ENCODE measurements at places on chromosomes 5 and 9. TPM values are rescaled to one million over a fixed set of nuclear protein-coding genes. Genes with fewer than 3 reads are reported as not detected.

DNA sequence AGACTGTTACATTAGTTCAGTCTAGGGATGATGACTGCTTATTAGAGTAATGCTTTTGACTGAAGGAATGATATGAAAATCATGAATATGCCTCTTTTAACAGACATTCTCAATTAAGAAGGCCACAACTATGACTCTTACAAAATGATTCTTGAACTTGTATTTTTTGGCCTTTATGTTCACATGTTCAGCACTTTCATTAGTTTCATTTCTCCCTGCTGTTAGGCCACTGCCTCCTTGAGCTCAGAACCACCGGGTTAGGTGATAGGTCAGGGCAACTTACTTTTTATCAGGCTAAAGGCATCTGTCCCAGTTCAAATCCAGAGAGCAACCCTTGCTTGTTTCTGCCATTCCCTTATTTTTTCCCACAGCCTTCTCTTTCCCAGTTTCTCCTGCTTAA is 235.2 kb upstream of the ELL2 start:
- DNase-seq, result no peak
- no peaks in the 10 kb centered on the region for H3K27me3 ChIP-seq
- no peaks in the 10 kb centered on the region for H3K36me3 ChIP-seq
- no peak overlapping the region for H3K4me3 ChIP-seq
- peaks cover 8% of the 10 kb centered on the region for H3K4me1 ChIP-seq

IL7R gene
- 168 TPM for total RNA-seq

DNA sequence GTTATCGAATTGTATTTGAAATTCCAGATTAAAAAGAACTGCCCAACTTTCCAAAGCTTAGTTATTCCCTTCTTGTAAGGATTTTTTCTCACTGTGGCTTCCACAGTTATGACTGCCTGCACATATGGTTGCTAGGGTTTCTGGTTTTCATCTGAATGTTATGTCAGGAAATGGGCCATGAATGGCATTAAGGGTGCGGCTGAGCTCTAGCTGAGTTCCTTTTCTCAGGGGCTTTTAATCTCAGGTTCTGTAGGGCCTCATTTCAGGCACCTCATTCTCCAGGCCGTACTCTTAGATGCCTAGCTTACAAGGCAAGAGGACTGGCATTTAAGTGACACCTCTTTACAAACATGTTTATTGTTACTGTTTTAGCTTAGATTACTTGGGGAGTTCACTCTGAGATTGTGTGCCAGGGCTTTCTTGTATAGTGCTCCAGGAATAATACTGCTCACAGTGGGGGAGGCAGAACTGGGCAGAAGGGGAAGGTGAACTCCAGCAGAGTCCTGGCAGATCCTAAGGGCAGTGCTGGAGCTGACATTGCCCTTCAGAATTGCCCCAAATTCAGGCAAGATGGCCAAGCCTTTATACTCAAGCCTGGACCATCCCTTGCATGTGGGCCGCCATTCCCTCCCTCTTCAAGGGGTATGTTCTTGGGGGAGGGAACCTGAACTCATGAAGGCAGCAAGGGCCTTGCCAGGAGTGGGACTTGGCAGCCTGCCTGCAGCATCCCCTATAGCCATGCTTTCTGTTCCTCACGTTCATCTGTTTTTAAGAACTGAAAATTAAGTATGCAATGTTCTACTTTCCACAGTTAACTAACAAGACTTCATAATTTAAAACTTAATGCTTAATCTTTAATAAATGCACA is 111.5 kb downstream of the KDM4C start:
- DNase-seq, result no peak
- no peaks in the 10 kb centered on the region for H3K27me3 ChIP-seq
- H3K4me1 ChIP-seq, result no peaks in the 10 kb centered on the region
- H3K27ac ChIP-seq, result no peak overlapping the region

TMEFF1 gene
- total RNA-seq, result 0.80 TPM

DNA sequence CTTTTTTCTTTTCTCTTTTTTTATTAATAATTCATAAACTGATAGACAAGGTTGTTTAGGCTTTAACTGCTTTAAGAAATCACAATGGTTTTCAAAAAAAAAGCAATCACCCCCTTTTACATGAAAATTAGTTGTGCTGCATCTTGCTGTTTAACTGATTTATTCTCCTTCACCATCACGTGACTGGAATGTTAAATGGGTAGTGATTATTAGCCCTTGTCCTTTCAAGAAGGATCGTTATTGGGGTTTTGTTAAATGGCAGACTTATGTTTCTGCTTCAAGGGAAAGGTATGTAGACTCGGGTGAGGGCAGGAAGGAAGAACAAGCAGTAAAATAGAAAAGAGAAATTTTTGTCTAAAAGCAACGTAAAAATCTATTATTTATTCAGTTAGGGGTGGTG is 175.6 kb upstream of the TLE4 start:
- H3K27ac ChIP-seq, result no peak overlapping the region
- H3K4me1 ChIP-seq, result no peaks in the 10 kb centered on the region
- no peak for DNase-seq
- H3K4me3 ChIP-seq, result no peak overlapping the region
- H3K27me3 ChIP-seq, result no peaks in the 10 kb centered on the region
- no peaks in the 10 kb centered on the region for H3K36me3 ChIP-seq

- no peak for DNase-seq
- no peak overlapping the region for H3K4me3 ChIP-seq
- H3K4me1 ChIP-seq, result no peaks in the 10 kb centered on the region
- H3K27me3 ChIP-seq, result no peaks in the 10 kb centered on the region
- H3K27ac ChIP-seq, result no peak overlapping the region
- no peaks in the 10 kb centered on the region for H3K36me3 ChIP-seq
Observed at GRCh38 chr5:108101130-108101529, 280.8 kb downstream of the FBXL17 start.

- no peaks in the 10 kb centered on the region for H3K27me3 ChIP-seq
- no peak for DNase-seq
- peak overlapping the region; percentile 2 for H3K27ac ChIP-seq
- H3K4me1 ChIP-seq, result no peaks in the 10 kb centered on the region
- no peaks in the 10 kb centered on the region for H3K36me3 ChIP-seq
Observed at GRCh38 chr5:40914835-40915234, 5.5 kb downstream of the C7 start.

Data from lower lobe of right lung (tissue), 2 donors.